ENCODE measurements at places on chromosomes 12 and 14.

- DNase-seq, result no peak
Observed at GRCh38 chr14:40981247-40981646, 625.4 kb upstream of the LRFN5 start.

GRCh38 chr14:88323086-88323522 lies at the start of gene KCNK10:
Gene KCNK10, minus strand, starts transcription at chr14:88323269. Its CDS starts 471 bp downstream, at chr14:88322798.
- DNase-seq, result no peak

GRCh38 chr12:40203060-40203430 lies 21.8 kb upstream of the LRRK2 start:
- no peak for DNase-seq

DNA sequence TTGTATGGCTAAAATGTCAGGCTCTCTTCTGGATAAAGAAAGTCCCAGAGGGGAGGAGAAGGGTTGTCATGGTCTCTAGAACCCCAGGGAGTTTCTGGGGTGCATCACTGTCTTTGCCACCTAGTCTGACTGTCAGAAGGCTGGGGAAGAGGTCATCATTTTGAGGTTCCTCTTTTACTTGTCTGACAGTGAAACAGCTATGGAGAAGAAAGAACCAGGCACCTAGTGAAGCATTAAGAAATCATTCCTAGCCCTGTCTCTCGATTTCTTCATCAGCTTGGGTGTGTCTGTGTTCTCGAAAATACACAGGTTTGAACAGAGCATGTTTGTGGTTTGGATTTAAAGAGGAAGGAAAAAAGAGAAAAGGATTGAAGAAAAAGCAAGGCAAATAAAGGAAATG lies 158.7 kb upstream of the LRIG3 start:
- no peak for DNase-seq

- no peak for DNase-seq
Observed at GRCh38 chr12:108449478-108449877, 65.6 kb upstream of the FICD start.

DNA sequence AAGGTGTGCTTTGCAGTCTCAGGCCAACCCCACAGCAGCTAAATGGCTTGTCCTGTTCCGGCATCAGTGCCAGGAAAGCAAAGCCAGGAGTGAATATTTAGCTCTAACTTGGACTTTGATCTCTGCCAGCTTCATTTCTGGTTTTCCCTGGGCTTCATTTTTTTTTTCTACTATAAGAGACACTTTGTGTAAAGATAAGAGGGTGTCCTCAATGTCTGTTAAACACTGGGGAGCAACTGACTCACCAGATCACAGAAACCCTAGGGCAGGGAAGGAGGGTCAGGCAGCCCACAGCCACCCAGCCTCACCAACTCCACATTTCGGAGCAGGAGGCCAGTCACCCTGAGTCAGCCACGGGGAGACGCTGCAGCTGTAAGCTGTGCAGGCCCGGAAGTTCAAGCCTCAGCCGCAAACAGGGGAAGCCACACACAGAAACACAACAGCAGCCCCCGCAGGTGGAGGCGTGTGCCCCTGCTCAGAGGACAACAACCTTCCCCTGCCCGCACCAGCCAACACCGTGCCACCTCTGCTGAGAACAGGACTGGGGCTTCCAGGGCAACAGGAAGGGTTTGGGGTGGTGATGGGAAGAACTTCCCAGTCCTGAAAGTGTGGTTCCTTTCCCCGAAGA lies 6.3 kb downstream of the TNFRSF1A start:
- peak; percentile 91 for DNase-seq
